ENCODE measurements at places on chromosomes 3 and 15.
A peak's percentile ranks its signal among the peaks of the same experiment; 100 is the strongest.

DNA sequence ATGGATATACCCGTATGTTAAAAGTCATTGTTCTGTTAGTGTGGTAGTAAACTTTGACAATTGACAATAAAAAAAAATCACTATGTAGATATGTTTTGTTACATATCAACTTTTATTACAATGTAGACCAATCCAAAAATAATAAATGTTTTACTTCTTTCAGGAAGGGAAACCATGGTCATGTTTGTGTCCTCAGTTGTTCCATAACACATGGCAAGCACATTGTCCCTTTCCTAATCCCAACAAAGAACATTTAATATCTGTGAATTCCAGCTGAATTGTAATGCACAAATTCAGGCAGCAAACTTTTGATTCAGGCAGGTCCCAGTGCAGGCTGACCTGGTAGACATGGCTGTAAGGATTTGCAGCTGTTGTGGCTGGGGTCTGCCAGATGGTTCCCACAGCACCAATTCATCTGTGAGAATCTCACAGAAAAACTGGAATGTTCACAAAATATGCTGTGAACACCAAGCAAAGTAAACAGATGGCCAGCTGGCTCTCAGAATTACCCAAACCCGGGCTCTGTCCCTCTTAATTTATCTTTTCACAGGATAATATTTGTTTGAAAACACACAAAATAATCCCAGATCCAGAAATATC lies 1.9 kb upstream of the SPG21 start:
- peak; percentile 31 for DNase-seq

DNA sequence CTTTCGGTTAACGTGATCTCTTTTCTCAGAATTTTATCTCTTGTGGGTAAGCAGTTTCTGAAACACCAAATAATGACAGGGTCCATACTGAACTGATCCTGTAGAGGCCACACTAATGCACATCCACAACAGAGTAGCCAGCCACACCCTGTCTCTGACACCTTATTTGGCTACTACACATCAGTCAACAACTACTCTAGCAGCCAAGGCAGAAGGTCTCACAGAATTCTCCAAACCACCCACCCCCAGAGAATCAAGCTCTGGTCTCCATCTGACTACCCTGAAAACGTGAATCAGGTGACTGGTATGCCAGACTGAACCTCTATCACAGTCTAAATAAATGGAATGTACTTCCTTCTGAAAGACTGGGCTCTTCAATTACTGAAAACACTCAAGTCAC lies 38.0 kb downstream of the EDC3 start:
- DNase-seq = no peak

DNA sequence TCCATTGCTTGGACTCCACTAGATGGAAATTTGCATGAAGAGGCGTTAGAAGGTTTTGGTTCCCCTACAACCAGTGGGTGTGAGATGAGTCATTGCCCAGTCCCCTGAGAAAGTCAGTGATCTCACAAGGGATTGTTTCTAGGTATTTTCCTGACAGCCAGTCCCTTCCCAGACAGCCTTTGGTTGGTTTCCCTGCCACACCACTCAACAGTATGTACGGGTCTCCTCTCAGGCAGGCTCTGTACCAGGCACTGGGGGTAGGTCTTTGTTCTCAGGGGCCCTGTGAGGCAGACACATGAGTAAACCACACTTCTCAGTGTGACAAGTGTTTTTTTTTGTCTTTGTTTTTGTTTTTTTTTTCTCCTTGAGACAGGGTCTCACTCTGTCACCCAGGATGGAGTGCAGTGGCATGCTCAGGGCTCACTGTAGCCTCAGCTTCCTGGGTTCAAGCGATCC lies 4.0 kb downstream of the LAMP3 start:
- no peak for DNase-seq

- no peak for DNase-seq
Measured at GRCh38 chr3:124666067-124666466, 64.2 kb upstream of the UMPS start.

DNA sequence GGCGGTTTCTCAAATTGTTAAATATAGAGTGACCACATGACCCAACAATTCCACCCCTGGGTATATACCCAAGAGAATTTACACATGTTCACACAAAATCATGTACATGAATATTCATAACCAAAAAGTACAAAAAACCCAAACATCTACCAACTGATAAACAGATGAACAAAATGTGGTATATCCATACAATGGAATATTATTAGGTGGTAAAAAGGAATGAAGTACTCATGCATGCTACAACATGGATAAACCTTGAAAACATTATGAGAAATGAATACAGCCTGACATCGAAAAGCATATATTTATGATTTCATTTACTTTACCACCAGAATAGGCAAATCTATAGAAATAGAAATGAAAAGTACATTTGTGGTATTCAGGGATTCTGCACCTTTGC lies 7.4 kb downstream of the PLCB2 start:
- DNase-seq = no peak

GRCh38 chr3:157436583-157437291 lies at the start of gene PTX3:
Gene PTX3, plus strand, starts transcription at chr3:157436850. Its CDS starts 84 bp downstream, at chr3:157436934.
- DNase-seq = peak; percentile 48

DNA sequence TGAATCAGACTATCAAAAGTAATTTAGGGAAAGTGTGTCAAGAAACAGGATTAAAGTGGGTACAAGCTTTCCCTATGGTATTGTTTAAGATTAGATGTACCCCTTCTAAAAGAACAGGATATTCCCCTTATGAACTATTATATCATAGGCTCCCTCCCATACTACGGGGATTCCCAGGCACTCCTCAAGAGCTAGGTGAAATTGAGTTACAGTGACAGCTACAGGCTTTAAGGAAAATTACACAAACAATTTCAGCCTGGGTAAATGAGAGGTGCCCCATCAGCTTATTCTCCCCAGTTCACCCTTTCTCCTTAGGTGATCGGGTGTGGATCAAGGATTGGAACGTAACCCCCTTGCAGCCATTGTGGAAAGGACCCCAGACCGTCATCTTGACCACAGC lies 240.8 kb upstream of the CNTN6 start:
- no peak for DNase-seq

GRCh38 chr3:100662113-100662823 lies 47.0 kb upstream of the TFG start:
- DNase-seq = no peak

DNA sequence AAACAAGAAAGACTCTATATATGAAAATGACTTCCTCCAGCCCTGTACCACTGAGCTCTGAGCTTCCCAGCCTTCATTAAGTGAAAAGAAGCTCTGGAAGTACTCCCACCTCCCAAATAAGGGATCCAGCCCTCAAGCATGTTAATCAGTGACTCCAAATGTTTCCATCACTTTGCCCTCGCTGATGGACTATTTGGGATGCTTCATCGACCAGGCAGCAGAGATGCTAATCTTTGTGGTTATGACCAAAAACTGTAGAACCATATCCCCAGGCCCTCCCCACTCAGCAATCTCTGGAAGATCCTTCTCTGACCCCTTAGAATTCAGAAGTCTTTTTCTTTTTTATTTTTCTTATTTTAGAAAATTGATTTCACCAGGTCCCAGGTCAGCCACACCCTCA lies 2.3 kb upstream of the CTDSPL start:
- DNase-seq = peak; percentile 27

- DNase-seq = no peak
Measured at GRCh38 chr15:80561500-80561899, 133.6 kb upstream of the ABHD17C start.

DNA sequence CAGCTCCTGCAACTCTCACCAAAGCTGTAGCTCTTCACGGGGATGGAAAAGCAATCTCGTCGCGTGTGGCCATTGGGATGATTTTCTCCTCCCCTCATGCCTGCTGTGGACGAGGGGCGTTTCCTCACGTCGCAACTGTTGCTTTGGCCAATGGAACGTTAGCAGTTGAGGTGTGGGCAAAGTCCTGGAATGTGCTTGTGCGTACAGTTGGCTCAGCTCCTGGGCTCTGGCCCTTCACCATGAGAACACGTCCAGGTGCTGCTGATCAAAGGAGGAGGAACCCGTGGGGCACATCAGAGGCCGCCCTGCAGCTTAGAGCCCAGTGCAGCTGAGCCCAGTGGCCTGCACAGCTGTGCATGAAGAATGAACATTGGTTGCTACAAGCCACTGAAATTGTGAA lies 186.1 kb downstream of the TJP1 start:
- DNase-seq = peak; percentile 28

DNA sequence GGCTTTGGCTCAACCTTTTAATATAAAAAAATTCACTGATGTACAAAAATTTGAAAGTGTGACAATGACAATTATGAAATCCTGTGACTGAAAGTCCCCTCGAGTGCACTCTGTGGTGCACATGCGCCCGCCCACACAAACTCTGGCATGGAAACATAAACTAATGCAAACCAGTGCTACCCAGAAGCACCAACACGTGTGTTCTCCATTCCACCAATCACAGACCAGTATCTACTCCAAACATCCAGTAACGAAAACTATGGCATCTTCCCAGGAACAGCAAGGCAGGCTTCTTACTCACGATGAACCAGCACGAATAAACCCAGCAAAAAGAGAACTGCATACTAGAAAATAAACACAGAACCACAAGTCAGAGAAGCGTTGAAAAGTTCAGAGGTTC lies 11.7 kb upstream of the NMB start:
- DNase-seq = no peak

All from renal pelvis (tissue), 12 donors.